ENCODE measurements at places on chromosomes 7 and 10. TPM values are rescaled to one million over a fixed set of nuclear protein-coding genes. Genes with fewer than 3 reads are reported as not detected.

CNTNAP2 gene
- 1.5 TPM for total RNA-seq

PTPRZ1 gene
- 13.3 TPM for total RNA-seq

HIPK2 gene
- total RNA-seq, result 39.6 TPM

ADCK2 gene
- total RNA-seq, result 24.2 TPM

GRCh38 chr10:97222326-97222961 is 36.7 kb upstream of the SLIT1 start:
- DNase-seq, result no peak

DNA sequence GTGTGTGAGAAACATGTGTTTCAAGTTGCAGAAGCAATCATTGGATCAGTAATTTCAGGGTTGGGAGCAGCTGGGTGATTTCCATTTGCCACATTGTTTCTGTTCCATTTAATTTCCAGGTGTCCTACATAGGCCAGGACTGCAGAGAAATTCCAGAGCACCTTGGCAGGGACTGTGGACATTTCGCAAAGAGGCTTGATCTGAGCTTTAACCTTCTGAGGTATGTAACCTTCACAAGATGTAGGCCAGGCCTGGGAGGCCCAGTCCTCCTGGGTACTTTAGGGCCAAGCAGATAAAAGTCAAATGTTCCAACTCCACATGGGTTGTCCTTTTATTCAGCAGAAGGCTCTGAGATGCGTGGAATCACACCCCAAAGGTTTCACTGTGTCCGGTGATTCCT is 6.9 kb downstream of the LRMDA start:
- DNase-seq, result no peak

DNA sequence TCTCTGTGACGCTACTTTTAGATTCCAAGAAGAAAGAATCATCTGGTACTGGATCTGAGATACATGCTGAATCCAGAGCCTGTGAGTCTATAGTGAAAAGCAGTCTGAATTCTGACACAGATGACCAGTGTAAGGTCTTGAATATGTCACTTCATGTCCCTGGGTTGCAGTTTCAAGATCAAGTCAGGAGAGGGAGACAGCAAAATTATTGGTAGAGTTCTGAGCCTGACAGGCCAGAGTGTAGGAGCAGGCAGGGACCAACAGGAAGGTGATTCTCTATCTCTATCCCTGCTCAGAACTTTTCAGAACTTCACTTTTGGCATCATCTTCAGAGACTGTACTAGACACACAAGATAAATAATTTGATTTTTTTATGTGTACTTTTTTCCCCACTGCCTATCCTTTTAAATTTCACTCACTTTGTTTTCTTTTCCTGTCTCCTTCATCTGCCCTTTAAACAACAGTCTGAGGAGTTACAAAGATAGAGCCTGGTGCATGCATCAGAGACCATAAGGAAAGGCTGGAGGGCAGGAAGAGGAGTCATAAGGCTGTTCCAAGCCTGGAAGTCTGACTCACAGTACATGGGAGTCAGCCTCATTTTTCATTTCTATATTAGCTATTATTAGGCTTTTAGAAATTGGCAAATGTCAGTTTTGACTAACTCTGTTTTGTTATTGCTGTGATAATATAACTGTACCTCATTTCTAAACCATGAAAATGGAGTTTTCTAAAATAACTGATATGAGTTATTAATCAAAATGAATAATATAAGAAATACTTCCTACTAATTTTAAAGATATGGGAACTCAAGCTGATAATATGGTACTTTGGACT is 120.2 kb upstream of the TMEM229A start:
- no peak for DNase-seq

- no peak for DNase-seq
Measured at GRCh38 chr10:84331091-84331490, 2.7 kb downstream of the CCSER2 start.

DNA sequence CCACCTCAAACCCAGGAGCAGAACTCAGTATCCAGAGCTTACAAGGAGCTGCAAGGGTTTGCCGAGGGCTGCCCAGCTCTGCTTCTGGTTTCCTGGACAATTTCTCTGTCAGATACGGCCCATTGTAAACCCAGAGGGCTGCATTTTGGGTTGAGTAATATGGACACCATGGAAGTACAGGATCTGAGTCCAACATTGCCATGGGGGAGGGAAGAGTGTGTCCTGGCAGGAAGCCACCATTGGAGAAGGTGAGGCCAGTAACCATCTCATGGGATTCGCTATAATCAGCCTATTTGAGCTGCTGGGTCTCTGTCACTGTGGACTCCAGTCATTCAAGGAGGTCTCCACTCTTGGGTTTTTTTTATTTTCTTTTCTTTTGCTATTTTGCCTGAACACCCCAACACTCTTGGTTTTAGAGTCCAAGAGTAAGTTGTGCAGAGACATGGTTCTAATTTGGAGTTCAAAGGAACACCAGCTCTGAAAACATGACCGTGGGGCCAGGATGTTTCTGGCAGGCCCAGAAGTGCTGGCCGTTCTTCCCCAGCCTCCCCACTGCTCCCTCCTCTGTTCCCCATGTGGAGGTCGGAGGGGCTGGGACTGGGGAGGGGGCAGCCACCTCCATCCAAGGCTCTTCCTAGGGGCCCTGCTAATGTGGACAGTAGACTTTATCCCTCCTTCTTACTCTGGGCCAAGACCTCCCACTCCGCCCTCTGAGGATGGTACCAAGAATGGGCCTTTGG is 46.2 kb downstream of the CHST3 start:
- no peak for DNase-seq

- no peak for DNase-seq
Measured at GRCh38 chr7:79868010-79868409, 266.6 kb upstream of the GNAI1 start.
